ENCODE measurements at places on chromosomes 13 and 19.
A peak's percentile ranks its signal among the peaks of the same experiment; 100 is the strongest.

DNA sequence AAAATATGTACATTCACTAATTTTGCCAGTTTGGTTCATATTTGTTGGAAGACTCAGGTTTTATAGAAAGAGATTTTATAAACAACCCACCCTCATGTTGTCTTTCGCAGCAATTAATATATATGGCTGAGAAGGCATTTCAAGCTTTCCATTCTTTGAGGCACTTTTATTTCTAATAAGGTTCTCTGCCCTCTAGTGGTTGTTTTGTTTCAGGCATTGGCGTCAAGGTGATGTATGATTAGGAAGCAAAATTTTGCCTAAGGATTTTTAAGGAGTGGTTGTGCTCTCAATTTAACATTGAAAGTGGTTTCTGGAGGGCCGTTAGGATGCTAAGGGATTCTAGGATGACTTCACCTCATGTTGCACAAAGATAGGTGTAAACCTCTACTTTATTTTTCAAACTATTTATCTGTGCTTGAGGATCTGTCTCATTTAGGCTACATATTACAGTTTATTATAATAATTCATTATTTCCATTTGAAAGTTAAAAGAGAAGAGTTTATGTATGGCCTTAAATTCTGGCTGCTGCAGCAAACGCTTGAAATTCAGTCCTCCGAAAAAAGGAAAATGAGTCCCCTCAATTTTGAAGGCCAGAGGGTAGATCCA lies 35.9 kb downstream of the OXGR1 start:
- DNase-seq = no peak

GRCh38 chr13:110047496-110047895 lies 259.5 kb downstream of the COL4A1 start:
- DNase-seq = no peak

GRCh38 chr13:65417953-65418352 lies 1812.2 kb downstream of the PCDH9 start:
- no peak for DNase-seq

- no peak for DNase-seq
Measured at GRCh38 chr13:107217251-107217650, 649.3 kb upstream of the ARGLU1 start.

- no peak for DNase-seq
Measured at GRCh38 chr13:25860265-25860664, 191.6 kb downstream of the SHISA2 start.

DNA sequence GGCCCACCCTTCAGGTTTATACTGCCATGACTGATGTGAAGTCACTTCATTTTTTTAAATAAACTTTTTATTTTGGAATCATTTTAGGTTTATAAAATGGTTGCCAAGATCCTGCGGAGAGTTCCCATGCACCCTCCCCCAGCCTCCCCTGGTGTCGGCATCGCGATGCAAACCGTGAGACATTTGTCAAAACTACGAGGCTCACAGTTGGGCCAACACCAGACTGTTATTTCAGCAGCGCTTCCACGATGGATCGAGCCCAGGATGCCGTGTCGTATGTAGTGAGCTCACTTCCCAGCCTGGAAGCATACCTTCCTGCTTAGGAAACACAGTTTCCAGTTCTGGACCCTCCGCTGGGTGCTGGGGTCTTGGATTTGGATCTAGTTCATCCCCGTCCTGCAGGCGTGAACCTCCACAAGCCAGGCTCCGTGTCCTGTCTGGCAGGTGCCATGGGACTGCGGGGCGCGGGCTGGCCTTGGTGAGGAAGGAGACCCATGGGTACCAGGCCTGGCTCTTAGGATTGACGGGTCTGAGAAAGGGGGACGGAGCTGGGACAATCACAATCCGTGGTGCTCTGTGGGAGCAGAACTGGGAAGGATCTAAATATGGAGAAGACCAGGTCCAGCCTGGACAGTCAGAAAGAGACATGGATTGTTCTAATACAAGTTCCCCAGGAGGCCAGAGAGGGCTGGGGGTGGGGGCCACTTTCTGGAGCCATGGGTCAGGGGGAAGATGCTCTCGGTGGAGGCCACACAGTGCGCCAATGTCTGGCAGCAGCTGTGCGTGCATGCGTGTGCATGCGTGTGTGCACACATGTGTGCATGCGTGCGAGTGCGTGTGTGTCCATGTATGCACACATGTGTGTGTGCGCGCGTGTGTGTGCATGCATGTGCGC lies 2.4 kb upstream of the SBK2 start:
- DNase-seq = no peak

- no peak for DNase-seq
Measured at GRCh38 chr13:25570185-25570584, 198.4 kb downstream of the ATP8A2 start.

- DNase-seq = no peak
Measured at GRCh38 chr19:1911098-1911497, 5.9 kb downstream of the ADAT3 start.

GRCh38 chr13:22103046-22104027 lies 432.5 kb downstream of the FGF9 start:
- DNase-seq = no peak

GRCh38 chr19:13615890-13616289 lies 109.6 kb upstream of the CACNA1A start:
- no peak for DNase-seq

- no peak for DNase-seq
Measured at GRCh38 chr13:100470866-100471505, 117.6 kb downstream of the GGACT start.

- DNase-seq = no peak
Measured at GRCh38 chr13:95317039-95317989, 16.1 kb upstream of the ABCC4 start.

DNA sequence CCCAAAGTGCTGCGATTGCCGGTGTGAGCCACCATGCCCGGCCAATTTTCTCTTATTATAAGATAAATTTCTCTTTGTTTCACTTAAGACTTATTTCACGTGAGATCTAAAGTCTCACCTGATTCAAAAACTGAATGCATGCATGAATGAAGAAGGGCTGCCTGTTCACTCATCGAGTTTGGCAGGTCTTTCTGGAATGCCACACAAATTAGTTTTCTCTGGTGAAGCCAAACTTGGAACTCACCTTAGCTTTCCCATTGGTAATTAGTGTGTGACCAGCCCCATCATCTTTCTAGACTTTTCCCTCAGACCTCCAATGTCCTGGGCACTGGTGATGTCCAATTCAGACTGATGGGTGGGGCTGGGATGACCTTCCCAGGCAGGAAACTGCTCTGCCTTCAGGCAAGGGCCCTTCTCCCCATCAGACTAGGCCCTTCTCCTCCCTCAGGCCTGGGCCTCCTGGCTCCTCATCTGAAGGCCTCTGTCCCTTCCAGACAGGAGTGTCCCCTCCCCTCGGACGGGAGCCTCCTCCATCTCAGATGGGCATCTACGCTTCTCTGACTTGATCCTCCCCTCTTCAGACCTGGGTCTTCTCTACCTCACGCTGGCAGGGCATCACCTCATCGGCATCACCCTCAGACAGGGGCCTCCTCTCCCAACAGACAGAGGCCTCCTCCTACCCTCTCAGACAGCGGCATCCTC lies 14.4 kb downstream of the C3 start:
- DNase-seq = no peak

GRCh38 chr13:34731486-34731885 lies 210.6 kb upstream of the NBEA start:
- DNase-seq = no peak

DNA sequence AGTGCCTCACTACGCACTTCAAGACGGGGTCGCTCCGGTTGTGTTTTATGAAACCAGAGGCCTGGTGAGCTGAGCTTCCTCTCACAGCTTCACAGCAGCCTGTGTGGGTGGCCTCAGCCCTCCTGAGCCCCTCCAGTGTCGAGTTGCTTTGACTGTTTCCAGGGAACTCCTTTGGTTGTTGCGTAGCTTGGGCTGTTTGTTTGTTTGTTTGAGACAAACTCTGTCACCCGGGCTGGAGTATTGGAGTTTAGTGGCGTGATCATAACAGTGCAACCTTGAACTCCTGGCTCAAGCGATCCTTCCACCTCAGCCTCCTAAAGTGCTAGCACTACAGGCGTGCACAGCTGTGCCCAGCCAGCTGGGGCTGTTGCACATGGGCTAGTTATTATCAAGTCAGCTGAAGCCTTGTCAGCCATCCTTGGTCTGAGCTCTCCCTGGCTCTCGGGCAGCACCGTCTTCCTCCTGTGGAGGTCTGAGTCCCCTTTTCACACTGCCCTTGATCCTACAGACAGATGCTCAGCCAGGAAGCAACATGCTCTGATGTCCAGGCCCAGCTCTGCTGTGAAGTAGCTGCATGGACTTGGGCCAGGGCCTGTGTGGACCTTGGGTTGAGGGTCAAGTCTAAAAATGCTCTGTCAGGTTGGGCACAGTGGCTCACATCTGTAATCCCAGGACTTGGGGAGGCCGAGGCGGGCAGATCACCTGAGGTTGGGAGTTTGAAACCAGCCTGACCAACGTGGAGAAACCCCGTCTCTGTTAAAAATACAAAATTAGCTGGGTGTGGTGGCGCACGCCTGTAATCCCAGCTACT lies 10.2 kb downstream of the DOT1L start:
- no peak for DNase-seq

DNA sequence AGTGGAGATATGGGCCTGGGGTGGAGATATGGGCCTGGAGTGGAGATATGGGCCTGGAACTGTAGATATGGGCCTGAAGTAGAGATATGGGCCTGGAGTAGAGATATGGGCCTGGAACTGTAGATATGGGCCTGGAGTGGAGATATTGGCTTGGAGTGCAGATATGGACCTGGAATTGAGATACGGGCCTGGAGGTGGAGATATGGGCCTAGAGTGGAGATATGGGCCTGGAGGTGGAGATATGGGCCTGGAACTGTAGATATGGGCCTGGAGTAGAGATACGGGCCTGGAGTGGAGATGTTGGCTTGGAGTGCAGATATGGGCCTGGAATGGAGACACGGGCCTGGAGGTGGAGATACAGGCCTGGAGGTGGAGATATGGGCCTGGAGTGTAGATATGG lies 402 bp downstream of the KIR3DL3 start:
- DNase-seq = no peak

DNA sequence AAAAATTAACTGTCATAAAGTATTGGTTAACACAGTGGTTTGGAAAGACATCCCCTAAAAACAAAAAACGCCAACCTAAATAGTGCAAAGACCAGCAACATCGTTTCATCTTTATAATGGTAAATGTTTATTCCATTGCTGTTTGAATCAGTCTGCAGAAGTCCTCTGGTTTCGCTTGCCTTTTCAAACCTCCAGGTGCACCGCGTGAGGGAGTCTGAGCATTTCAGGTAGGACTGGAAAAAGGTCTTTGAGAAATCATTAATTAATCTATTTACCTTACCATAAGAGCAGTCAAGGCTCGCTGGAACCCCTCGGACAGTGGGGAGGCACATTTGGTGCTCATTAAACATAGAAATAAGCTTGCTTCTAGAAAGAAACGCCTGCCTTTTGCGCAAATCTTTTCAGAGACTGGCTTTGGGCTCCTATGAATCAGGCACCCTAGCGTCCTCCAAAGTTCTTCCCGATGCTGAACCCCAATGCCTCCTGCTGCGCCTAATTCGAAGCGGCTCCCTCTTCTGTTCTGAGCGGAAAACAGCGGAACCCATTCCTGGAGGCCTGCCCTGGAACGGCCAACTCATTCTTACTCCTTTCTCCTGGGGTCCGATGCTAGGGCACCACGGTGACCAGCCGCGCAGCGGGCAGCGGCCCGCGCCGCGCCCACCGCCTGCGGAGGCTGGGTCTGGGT lies 951 bp upstream of the MTUS2 start:
- peak; percentile 55 for DNase-seq

DNA sequence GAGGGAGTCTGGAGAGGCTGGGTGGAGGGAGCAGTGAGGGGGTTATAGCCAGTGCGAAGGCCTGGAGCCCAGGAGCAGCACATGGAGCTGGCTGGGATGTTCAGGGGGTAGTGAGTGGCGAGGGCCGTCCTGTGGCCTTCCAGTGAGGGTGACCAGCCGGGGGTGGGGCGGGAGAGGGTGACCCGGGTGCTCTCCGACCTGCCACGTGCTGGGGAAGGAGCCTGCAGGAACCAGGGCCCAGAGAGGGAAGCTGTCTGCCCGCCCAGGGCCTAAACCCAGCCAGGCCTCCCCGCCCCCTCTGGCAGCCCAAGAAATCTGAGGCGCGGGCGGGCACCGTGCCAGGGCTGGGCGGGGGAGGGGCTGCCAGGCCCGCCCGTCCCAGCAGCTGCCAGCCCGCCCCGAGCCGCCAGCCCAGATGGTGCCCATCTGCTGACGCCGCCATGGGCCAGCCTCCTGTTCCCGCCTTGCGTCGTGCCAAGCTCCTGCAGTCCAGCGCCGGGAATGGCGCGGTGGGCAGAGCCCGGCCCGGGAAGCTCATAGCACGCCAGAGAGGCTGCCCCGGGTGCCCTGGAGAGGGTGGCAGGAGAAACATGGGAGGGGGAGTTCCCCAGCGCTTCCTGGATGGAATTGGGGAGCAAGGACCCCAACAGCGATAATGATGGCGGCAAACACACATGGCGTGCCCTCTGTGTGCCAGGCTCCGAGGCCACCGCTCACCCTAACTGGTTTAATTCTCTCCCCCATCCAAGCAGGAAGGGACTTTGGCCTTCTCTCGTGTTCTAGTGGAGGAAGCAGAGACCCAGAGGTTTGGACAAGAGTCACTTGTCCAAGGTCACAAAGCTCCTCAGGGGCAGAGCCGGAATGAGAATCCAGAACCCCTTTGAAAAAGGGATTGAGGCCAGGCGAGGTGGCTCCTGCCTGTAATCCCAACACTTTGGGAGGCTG lies 21.5 kb downstream of the NFIC start:
- no peak for DNase-seq

GRCh38 chr19:5594521-5594950 lies 26.8 kb upstream of the TINCR start:
- DNase-seq = no peak

DNA sequence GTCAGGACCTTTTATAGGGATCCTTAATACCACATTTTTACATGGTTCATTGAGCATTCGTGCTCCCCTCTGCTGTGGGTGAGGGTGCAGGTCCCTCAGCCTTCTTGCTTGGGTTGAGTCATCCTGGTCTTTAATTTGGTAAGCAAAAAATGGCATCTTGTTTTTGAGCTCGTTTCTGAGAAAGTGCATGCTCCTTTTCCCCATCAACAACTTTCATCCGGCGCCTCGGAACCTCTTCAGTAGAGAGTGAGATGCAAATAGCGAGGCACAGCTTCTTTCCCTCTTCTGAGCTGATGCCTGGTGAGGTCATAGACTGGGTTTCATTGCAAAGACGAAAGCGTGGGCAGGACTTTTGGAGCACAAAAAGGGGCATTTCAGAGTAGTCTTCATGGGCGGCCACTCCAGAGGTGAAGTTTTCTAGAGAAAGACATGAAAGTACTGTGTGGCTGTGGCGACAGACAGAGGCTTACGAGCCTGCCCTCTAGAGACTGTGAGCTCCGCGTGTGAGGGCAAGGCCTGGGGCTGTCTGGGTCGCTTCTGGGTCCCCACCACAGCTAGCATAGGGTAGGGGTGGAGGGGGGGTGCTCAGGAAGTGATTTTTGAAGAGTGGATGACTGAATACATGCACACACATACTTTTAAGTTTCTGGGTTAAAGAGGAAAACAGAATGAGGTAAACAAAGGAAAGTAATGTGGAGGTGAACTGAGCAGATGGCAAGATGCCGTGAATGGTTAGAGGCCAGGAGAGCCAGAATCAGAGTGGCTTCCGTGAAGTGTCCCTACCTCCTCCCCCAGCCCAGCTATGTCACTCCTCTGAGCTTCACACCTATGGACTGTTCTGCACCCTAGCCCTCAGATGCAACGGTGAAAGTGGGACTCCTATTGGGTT lies 44.3 kb downstream of the BBC3 start:
- peak; percentile 93 for DNase-seq

- DNase-seq = no peak
Measured at GRCh38 chr13:94534166-94534565, 54.7 kb upstream of the DCT start.

- DNase-seq = no peak
Measured at GRCh38 chr13:44340508-44340907, 33.1 kb upstream of the SERP2 start.

GRCh38 chr13:80655778-80656511 lies 315.0 kb upstream of the SPRY2 start:
- no peak for DNase-seq

GRCh38 chr13:91468301-91468700 lies 69.9 kb downstream of the GPC5 start:
- no peak for DNase-seq

All from activated CD4-positive, alpha-beta T cell treated with anti-CD3 and anti-CD28 coated beads, Interleukin-2, amount 10 ng/mL, durations not matched to agents 24 days and 14 days (primary cell).